ENCODE measurements at places on chromosomes 6 and 20.

- no peak for DNase-seq
Observed at GRCh38 chr20:35342154-35342769, 50.0 kb upstream of the FAM83C start.

GRCh38 chr20:45016089-45016671, 49.9 kb downstream of the STK4 start:
- DNase-seq, result no peak

DNA sequence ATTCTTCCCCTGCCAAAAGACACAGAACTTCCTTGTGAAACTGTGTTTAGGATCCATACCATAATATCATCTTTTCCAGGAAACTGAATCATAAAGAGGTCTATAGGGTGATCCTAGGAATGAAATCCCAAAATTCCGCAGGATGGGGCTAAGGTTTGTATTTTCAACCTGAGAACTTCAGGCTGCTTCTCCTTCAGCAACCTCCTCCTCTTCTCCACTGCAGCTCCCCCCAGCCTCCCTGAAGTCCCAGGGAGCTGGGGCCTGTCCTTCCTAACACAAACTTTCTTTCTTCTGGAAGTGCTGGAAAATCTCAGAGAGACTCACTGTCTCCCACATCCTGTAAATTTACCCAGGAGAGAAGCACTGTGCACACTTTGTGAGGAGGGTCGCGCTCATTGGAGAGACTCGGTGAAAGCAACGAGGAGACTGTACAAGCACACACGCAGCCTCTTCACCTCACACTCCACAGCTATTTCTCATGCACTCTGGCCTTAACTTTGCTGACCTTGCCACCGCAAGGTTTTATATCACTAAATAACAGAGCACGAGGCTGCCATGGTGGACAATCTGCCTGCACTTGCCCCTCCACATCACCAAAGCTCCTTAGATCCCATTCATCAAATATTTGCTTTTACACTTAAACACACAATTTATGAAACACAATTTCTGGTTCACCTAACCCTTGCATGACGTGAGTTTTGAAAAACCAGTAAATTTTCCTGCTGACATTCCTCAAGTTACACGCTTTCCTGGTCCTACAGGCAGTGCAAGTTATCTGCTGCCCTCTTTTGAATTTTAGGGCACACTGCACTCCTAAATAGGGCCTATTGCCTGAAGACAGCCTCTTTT, 14.3 kb downstream of the ID4 start:
- DNase-seq, result no peak

DNA sequence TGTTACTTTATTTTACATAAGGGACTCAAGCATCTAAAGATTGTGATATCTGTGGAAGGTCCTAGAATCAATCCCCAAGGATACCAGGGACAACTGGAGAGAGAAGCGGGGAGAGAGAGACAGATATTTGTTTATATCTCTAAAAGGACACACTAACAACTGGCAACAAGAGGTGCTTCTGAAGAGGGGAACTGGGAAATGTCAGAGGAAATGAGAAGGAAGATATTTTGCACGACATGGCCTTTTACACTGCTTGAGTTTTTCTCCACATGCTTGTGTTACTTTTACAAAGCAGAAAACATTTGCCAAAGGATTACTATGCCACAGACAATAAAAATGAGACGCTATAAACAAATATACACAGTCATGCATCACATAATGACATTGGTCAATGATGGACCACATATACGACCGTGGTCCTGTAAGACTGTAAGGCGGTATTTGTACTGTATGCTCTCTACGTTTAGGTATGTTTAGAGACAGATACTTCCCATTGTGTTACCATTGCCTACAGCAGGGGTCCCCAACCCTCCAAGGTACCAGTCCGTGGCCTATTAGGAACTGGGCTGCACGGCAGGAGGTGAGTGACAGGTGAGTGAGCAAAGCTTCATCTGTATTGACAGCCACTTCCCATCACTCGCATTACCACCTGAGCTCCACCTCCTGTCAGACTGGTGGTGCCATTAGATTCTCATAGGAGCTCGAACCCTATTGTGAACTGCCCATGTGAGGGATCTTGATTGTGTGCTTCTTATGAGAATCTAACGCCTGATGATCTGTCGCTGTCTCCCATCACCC, 64.6 kb upstream of the PTPN1 start:
- DNase-seq, result no peak

DNA sequence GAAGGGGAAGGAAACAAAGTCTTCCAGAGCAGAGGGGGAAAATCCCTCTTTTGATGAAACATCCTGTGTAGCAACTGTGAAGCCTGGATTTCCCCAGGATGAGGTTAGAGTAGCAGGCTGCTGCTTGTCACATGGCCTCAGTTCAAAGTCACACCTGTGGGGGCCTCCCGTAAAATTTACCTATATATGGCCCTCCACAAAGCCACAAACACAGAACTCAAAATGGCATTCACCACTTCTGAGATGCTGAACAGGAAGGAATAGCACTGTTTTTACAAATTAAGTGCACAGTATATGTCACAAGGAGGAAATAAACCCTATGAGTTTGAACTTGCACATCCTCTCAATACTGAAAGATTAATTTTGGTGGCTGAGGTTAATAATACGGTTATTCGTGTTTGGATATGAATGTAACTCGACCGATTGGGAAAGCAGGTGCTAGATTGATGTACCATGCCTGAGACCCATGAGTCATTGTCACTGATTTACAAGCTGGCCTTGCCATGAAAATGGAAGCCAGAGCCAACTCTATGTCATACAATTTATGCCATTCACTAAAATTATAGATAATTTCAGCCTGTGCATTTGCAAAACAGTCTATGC, 70.6 kb downstream of the SGK1 start:
- DNase-seq, result no peak

DNA sequence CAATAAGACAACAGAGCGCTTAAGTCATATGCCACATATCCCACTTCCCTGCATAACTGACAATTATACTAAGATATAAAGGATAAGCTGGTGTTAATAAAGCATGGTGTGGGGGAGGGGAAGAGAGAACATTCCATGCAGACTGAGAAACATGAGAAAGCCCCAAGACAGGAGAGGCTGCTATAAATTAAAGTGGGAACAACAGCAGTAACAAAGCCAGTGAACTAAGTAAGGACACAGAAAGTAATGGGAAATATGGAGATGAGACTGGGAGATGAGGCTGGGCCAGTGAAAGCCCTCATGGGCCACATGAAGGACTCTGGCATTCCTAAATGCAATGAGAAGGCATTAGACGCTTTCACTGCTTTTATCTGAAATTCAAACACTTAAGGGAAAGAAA, 41.3 kb downstream of the SESN1 start:
- no peak for DNase-seq

- DNase-seq, result no peak
Observed at GRCh38 chr6:52990342-52990741, 4.7 kb downstream of the GSTA4 start.

GRCh38 chr20:62413896-62414481, 6.9 kb upstream of the CABLES2 start:
- no peak for DNase-seq

- DNase-seq, result no peak
Observed at GRCh38 chr6:27872642-27873020, 39.6 kb downstream of the OR2B2 start.

GRCh38 chr6:52642368-52642767, 28.5 kb upstream of the TMEM14A start:
- no peak for DNase-seq

GRCh38 chr20:57842720-57843119, 132.9 kb upstream of the PMEPA1 start:
- no peak for DNase-seq

- no peak for DNase-seq
Observed at GRCh38 chr6:166343150-166343487, 774 bp upstream of the SFT2D1 start.

DNA sequence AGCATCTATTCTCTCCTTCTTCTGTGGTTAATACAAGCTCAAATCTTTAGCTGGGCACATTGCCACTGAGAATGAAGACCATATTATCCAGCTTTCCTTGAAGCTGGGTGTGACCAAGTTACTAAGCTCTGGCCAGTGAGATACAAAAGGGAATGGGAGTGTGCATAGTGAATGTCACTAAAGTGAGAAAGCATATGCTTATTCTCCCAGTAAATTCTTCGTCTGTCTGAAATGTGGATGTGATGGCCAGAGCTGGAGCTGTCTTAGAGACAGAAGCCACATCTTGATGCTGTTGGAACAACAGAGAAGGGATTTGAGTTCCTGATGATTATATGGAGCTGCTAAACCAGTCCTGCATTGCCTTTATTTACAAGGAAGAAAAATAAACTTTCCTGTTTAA, 60.1 kb downstream of the SESN1 start:
- DNase-seq, result no peak

GRCh38 chr6:139153855-139154254, 19.0 kb downstream of the HECA start:
- DNase-seq, result no peak

DNA sequence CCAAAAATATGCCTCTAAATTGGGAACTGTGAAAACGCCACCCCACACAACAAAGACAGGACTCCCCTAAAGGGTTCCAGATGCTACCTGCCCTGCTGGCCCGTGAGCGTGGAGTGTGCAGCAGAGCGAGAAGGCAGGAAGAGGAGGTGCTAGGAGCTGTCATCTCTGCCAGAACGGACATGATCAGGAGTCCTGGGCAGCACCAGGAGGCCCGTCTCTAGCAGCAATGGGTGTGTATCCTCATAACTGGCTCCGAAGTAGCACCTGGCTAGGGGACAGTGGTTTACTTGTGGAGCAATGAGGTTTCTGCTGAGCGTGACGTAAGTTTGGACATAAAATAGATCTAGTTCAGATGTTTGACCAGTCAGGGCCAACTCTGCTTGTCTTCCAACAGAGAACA, 226.0 kb downstream of the CDH4 start:
- DNase-seq, result no peak

DNA sequence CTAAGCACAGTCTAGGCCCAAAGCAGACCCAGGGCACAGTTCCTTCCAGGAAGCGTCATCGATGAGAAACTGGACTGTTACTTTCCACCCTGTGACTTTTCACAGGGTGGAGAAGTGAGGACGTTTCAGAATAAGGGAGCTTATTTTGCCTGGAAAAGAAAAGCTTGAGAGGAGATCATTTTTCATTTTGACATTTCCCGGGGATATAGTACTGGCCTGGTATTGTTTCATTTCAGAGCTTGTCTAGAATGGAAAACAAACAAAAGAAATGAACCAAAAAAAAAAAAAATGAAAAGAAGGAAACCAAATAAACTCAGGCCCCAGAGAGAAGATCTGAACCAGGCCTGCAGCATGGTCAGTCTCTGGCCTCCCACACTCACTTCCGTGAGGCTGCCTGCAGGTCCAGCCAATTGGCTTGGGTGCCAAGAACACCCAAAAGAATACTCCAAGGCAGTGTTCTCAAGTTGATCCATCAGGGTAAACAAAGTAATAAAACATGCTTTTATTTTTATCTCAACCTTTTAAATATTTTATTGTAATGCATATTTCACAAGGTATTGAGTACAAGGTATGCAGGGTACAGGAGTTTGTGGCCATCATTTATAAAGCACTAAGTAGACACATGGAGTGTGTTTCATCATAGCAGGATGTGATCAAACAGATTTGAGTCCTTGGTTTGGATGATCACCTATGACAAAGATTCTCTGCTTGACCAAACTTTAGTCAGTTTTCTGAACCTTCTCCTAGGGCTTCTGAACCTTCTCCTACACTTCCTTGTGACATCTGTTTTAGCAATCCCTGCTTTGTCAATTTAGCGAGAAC, 176.9 kb upstream of the GGTLC1 start:
- no peak for DNase-seq

GRCh38 chr6:139753198-139753861, 378.9 kb upstream of the CITED2 start:
- no peak for DNase-seq

- no peak for DNase-seq
Observed at GRCh38 chr6:150667977-150668716, 68.5 kb downstream of the PLEKHG1 start.

DNA sequence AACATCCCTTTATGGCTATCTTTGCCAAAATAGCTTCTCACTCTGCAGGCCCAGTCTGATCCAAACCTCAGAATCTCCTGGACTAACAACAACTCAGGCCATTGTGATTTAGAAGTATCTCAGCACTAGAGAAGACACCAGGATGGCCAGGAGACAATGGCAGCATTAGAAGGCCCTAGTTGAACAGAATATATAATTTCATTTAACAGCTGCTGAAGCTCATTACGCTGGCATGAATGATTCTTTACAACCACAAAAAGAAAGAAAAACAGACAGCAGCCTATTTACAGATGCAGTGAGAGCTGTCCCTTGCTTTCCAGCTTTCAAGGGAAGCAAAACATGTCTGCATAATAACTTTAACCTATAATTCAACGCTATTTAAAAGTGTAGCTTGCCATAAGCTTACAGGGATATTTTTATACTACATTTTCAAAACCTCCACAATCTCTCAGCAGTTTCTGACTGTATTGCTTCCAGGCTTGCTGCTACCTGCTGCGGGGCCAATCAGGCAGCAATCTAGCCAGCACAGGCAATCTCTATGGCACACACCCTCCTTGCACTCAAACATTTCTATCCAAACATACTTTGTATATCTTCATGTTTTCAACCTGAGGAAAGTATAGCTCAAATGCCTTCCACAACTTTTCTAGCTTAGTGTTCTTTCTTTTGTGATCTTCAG, 107.3 kb downstream of the OGFRL1 start:
- no peak for DNase-seq

GRCh38 chr6:38279963-38280588, 359.7 kb downstream of the BTBD9 start:
- DNase-seq, result no peak

- DNase-seq, result no peak
Observed at GRCh38 chr20:33337531-33338165, 54.6 kb downstream of the BPIFB1 start.

GRCh38 chr6:21281366-21281765, 312.2 kb upstream of the SOX4 start:
- DNase-seq, result no peak

- DNase-seq, result no peak
Observed at GRCh38 chr20:33826270-33826897, 15.2 kb downstream of the CHMP4B start.

GRCh38 chr6:110881546-110882273, 7.1 kb downstream of the AMD1 start:
- no peak for DNase-seq

GRCh38 chr6:119686644-119687043, 337.1 kb upstream of the MAN1A1 start:
- no peak for DNase-seq

GRCh38 chr6:11043378-11043960, 636 bp downstream of the ELOVL2 start:
- DNase-seq, result no peak

DNA sequence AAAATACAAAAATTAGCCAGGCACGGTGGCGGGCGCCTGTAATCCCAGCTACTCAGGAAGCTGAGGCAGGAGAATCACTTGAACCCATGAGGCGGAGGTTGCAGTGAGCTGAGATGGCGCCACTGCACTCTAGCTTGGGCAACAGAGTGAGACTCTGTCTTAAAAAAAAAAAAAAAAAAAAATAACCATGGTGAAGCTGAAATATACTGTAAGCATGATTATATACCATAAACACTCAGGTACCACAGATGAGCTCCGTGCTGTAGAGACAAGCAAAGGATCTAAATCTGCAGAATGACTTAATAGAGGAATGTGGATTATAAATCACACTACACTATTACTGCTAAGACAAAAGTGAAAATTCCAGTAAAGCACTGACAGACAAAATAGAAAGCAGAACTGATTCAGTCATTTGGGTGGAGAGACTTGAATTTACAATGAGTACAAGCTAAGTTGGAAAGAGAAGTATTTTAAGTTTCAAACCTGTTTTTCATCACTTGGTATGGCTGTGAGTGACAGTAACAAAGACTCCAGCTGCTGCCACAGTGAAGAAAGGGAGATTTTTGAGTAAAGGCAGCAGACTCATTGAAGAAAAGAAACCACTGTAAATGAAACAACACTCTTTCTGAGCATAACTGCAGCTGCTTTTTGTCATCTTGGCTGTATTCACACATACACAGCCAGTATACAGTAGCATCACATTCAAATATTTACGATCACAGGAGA, 322.1 kb downstream of the RNGTT start:
- no peak for DNase-seq
